ENCODE measurements at places on chromosomes 7 and 10.

DNA sequence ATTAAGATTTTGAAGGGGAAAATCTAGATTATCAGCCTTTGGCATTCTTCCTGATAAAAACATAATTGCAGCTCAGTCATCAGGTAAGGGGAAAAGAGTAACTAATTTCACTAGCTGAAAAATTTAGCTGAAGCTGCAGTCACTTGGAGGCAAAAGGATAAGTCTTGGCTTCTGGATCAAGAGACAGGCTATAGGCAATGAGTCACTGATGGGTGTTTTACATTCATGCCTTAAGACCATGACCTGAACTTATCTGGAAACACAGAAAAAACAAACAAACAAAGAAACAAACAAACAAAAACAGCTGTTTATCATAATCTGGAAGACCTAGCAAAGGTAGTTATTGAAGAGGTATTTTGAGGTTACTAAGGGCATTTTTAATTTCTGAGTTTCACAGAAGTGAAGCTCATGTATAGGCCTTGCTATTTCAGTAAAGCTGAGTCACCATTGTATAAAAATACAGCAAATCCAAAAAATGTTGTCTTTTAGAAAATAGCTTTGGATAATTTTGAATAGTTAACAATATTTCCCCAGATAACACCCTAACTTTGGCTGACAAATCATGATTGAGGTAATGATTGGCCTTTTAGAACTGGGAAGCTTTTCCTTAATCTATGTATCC lies 40.3 kb downstream of the ZNF22 start:
- no peak overlapping the region for H3K4me3 ChIP-seq
- no peak overlapping the region for H3K27ac ChIP-seq
- H3K36me3 ChIP-seq = no peaks in the 10 kb centered on the region
- peaks cover 2% of the 10 kb centered on the region for H3K27me3 ChIP-seq
- DNase-seq = no peak

- H3K4me1 ChIP-seq = peaks cover 4% of the 10 kb centered on the region
- no peak for DNase-seq
- peaks cover 9% of the 10 kb centered on the region for H3K27me3 ChIP-seq
- no peaks in the 10 kb centered on the region for H3K36me3 ChIP-seq
- H3K4me3 ChIP-seq = peak overlapping the region; percentile 32
- no peak overlapping the region for H3K27ac ChIP-seq
Observed at GRCh38 chr7:151113344-151114150, 27.3 kb downstream of the AGAP3 start.

GRCh38 chr10:102762401-102763015 lies 18.8 kb downstream of the WBP1L start:
- no peak overlapping the region for H3K4me3 ChIP-seq
- no peak for DNase-seq
- H3K36me3 ChIP-seq = peaks cover 10% of the 10 kb centered on the region

DNA sequence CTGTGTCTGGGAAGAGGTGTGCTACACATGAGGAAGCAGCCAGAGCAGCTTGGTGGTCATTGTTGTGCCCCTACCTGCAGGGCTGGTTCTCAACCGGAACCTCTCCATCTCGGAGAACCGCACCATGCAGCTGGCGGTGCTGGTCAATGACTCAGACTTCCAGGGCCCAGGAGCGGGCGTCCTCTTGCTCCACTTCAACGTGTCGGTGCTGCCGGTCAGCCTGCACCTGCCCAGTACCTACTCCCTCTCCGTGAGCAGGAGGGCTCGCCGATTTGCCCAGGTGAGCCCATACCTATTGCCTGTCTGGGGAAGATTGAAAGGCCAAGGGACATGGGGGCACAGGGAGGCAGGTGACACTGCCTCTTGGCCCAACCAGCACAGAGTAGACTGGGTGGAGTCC lies 29.3 kb upstream of the CSGALNACT2 start:
- H3K36me3 ChIP-seq = no peaks in the 10 kb centered on the region
- no peak for DNase-seq
- H3K27me3 ChIP-seq = peaks cover 3% of the 10 kb centered on the region
- H3K27ac ChIP-seq = no peak overlapping the region

DNA sequence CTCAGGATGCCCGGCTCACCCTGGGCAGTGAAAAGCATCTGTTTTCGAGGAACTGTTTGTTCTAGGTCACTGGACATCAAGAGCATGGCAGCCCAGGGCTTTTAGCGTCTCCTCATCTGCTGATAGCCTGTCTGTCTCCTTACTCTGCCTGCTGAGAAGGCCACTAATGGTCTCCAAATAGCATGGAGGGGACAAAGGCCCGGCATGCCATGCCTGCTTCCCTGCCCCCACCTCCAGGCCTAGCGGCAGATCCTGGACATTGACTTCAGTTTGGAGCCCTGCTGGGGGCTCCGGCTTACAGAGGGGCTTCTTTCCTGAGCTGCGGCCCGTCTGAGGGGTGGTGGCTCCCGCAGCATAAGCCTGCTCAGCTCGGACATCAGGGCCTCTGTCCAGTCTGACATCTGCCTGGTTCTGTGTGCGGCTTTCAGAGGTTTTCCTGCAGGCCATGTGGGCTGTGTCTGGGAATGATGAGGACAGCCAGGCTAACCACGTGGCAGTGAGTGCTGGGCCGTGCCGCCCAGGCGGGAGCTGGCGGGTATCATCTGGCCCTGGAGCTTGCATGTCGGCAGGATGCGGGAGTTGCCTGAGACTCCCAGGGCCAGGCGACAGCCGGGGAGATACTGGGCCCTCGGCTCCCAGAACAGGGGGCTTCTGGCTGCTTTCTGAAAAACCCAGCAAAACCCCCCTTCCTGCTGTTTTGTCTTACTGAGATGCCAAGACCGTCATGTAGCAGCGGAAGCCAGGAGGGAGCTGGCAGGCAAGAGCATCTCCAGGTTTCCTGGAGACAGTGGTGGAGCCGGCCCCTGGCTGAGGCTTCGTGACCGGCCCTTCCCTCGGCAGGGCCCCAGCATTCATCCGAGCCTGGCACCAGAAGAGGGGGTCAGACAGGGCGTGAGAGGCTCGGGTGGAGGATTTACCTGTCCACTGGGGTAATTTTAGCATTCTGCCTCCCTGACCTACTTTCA lies 9.2 kb downstream of the PFKFB3 start:
- peaks cover 28% of the 10 kb centered on the region for H3K36me3 ChIP-seq
- no peak overlapping the region for H3K4me3 ChIP-seq
- no peak for DNase-seq
- H3K27me3 ChIP-seq = no peaks in the 10 kb centered on the region
- no peak overlapping the region for H3K27ac ChIP-seq

DNA sequence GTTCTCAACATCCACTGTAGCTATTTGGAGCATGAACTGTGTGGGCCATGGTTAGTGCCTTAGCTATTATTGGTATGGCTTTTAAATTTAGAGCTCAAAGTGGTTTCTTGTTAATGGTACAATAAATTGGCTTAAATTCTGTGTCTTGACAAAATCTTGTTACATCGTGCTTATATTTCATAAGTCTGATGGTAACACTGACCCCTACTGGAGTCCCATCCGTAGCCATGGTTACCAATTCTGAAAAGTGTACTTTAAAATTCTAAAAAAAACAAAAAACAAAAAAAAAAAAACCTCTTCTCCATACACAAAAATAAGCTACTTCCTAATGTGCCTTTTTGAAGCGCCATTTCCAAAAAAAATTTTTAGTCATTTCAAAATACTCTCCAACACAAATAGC lies 6.4 kb upstream of the RPP30 start:
- H3K27ac ChIP-seq = no peak overlapping the region
- no peak for DNase-seq
- H3K4me3 ChIP-seq = no peak overlapping the region
- H3K36me3 ChIP-seq = no peaks in the 10 kb centered on the region
- peaks cover 51% of the 10 kb centered on the region for H3K27me3 ChIP-seq
- H3K4me1 ChIP-seq = no peaks in the 10 kb centered on the region

- no peak for DNase-seq
- H3K36me3 ChIP-seq = no peaks in the 10 kb centered on the region
- H3K27ac ChIP-seq = no peak overlapping the region
- no peaks in the 10 kb centered on the region for H3K27me3 ChIP-seq
- H3K4me1 ChIP-seq = no peaks in the 10 kb centered on the region
Observed at GRCh38 chr7:109868215-109868860, 1222.6 kb upstream of the LRRN3 start.

GRCh38 chr10:62234077-62234605 lies 34.5 kb downstream of the RTKN2 start:
- no peaks in the 10 kb centered on the region for H3K36me3 ChIP-seq
- H3K27me3 ChIP-seq = no peaks in the 10 kb centered on the region
- peaks cover 21% of the 10 kb centered on the region for H3K4me1 ChIP-seq
- DNase-seq = no peak
- H3K4me3 ChIP-seq = no peak overlapping the region

- no peaks in the 10 kb centered on the region for H3K36me3 ChIP-seq
- DNase-seq = no peak
- peaks cover 4% of the 10 kb centered on the region for H3K27me3 ChIP-seq
- H3K4me3 ChIP-seq = no peak overlapping the region
- no peak overlapping the region for H3K27ac ChIP-seq
Observed at GRCh38 chr10:80567292-80567691, 29.6 kb downstream of the SH2D4B start.

GRCh38 chr7:149216402-149216801 lies 21.1 kb downstream of the ZNF282 start:
- DNase-seq = no peak
- no peak overlapping the region for H3K27ac ChIP-seq
- no peaks in the 10 kb centered on the region for H3K27me3 ChIP-seq
- H3K4me3 ChIP-seq = no peak overlapping the region

DNA sequence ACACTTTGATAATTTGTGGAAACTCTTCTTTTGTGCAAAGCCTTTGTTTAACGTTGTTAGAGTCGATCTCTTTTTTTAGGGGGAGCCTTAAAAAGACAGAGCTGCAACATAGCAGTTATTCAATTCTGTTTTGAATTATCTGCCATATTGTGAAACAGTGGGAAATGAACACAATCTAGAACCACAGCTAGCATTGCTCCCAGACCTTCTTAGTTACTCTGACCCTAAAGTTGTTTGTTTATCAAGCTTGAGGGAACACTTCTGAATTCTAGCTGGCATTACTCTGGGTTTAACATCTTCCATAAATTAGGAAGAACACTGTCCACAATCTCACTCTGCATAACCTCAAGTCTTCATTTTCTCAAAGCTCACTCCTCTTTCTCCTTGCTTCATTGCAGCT lies 217.7 kb downstream of the PRKG1 start:
- H3K27ac ChIP-seq = no peak overlapping the region
- no peaks in the 10 kb centered on the region for H3K4me1 ChIP-seq
- no peaks in the 10 kb centered on the region for H3K36me3 ChIP-seq
- H3K27me3 ChIP-seq = no peaks in the 10 kb centered on the region
- DNase-seq = no peak
- no peak overlapping the region for H3K4me3 ChIP-seq

- H3K27ac ChIP-seq = no peak overlapping the region
- peaks cover 10% of the 10 kb centered on the region for H3K36me3 ChIP-seq
- no peak for DNase-seq
Observed at GRCh38 chr10:129518793-129519192, 51.8 kb downstream of the MGMT start.

DNA sequence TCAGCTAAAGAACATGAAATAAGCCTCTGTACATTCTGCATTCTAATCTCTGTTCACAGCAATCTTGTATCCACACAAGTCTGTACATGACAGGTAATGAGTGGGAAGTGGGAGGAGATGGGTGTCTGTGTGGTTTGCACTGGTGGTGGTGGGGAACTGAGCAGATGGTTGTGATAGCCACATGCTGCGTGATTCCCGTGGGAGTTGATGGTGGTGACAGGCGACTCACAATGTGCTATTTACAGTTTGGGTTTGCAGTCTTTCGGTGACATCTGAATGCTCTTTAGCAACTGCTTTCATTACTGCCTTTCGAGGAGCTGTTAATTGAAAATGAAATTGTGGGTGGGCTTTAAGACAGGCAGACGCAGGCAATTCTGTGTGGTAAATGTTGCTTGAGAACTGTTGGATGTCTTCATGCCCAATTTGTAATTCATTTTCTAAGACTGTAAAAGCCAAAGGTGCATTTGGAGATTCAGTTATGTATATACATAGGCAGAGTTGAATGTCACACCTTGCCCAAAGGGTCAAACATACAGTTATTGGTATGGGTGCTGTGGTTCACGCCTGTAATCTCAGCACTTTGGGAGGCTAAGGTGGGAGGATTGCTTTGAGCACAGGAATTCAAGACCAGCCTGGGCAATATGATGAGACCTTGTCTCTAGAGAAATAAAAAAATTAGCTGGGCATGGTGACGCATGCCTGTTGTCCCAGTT lies 308.2 kb downstream of the AUTS2 start:
- peak; percentile 16 for DNase-seq
- no peaks in the 10 kb centered on the region for H3K36me3 ChIP-seq

GRCh38 chr10:89351780-89352597 lies 24.2 kb downstream of the IFIT3 start:
- no peak for DNase-seq
- H3K4me1 ChIP-seq = peaks cover 28% of the 10 kb centered on the region
- H3K27me3 ChIP-seq = peaks cover 17% of the 10 kb centered on the region
- H3K27ac ChIP-seq = no peak overlapping the region
- no peak overlapping the region for H3K4me3 ChIP-seq
- H3K36me3 ChIP-seq = no peaks in the 10 kb centered on the region

GRCh38 chr10:22750131-22750530 lies 35.8 kb upstream of the PIP4K2A start:
- H3K4me1 ChIP-seq = peaks cover 7% of the 10 kb centered on the region
- no peaks in the 10 kb centered on the region for H3K27me3 ChIP-seq
- no peak overlapping the region for H3K27ac ChIP-seq
- no peak overlapping the region for H3K4me3 ChIP-seq

DNA sequence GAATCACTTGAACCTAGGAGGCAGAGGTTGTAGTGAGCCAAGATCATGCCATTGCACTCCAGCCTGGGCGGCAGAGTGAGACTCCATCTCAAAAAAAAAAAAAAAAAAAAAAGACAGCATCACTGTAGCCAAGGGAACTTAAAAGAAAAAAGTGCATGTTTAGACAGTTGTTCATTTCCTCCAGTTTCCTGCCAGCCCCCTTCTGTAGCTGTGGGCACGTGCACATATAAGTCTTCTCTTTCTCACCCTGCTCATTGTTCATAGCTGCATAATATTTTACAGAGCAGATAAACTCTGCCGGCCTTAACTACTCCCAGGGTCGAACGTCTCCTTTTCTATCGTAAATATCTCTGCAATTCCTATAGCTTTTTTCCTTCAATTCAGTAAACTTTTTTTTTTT lies 132.6 kb downstream of the LHPP start:
- H3K27me3 ChIP-seq = no peaks in the 10 kb centered on the region
- H3K36me3 ChIP-seq = no peaks in the 10 kb centered on the region
- H3K27ac ChIP-seq = no peak overlapping the region
- no peak overlapping the region for H3K4me3 ChIP-seq
- peaks cover 8% of the 10 kb centered on the region for H3K4me1 ChIP-seq

- no peaks in the 10 kb centered on the region for H3K27me3 ChIP-seq
- H3K4me3 ChIP-seq = no peak overlapping the region
- peaks cover 19% of the 10 kb centered on the region for H3K36me3 ChIP-seq
- H3K4me1 ChIP-seq = peaks cover 31% of the 10 kb centered on the region
- peak overlapping the region; percentile 17 for H3K27ac ChIP-seq
Observed at GRCh38 chr7:11127114-11127785, 153.6 kb downstream of the PHF14 start.

- peak overlapping the region; percentile 68 for H3K4me3 ChIP-seq
- peak; percentile 77 for DNase-seq
- H3K27me3 ChIP-seq = peaks cover 7% of the 10 kb centered on the region
- peak overlapping the region; percentile 27 for H3K27ac ChIP-seq
Observed at GRCh38 chr10:23343591-23344240, 881 bp downstream of the C10orf67 start.

- H3K27me3 ChIP-seq = peaks cover 8% of the 10 kb centered on the region
- no peaks in the 10 kb centered on the region for H3K36me3 ChIP-seq
- H3K27ac ChIP-seq = peak overlapping the region; percentile 86
Observed at GRCh38 chr10:79434821-79435251, 10.6 kb downstream of the ZCCHC24 start.

- H3K4me1 ChIP-seq = no peaks in the 10 kb centered on the region
- no peaks in the 10 kb centered on the region for H3K36me3 ChIP-seq
- DNase-seq = no peak
- no peak overlapping the region for H3K27ac ChIP-seq
- H3K4me3 ChIP-seq = no peak overlapping the region
- H3K27me3 ChIP-seq = no peaks in the 10 kb centered on the region
Observed at GRCh38 chr7:47688311-47689100, 106.6 kb upstream of the TNS3 start.

All from activated naive CD8-positive, alpha-beta T cell treated with anti-CD3 and anti-CD28 coated beads, Interleukin-2, amount 50 U/mL, for 24 hours (primary cell).